Dermis microvascular lymphatic vessel endothelial cell (primary cell): ENCODE measurements at places on chromosomes 16 and 17. TPM values are rescaled to one million over a fixed set of nuclear protein-coding genes. Genes with fewer than 3 reads are reported as not detected.

Gene SOX15
- total RNA-seq, result 0.13 TPM in 2 replicates

Gene GHDC
- 12.1 and 27.6 TPM in 2 replicates for total RNA-seq

- no peak for DNase-seq
Measured at GRCh38 chr16:53789137-53789536, 85.2 kb downstream of the FTO start.

- DNase-seq, result no peak
Measured at GRCh38 chr16:9797306-9797705, 384.9 kb downstream of the GRIN2A start.

DNA sequence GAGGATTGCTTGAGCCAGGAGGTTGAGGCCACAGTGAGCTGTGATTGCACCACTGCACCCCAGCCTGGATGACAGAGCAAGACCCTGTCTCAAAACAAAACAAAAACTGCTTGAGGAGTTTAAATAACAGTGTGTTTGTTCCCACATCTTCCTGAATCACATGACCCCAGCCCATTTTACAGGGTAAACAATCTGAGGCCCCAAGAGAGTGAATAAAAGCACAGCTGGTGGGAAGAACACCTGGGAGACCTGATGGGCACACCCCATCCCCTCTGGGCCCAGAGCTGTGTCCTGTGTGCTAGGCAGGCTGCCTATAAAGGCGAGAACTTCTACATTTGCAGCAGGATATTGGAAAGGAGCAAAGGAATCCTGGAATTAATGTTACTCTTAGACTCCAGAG is 69.6 kb downstream of the PLXDC1 start:
- DNase-seq, result no peak

Gene DLX3
- total RNA-seq, result not detected in 2 replicates

Gene VMO1
- 0.38 and 0.39 TPM in 2 replicates for total RNA-seq

DNA sequence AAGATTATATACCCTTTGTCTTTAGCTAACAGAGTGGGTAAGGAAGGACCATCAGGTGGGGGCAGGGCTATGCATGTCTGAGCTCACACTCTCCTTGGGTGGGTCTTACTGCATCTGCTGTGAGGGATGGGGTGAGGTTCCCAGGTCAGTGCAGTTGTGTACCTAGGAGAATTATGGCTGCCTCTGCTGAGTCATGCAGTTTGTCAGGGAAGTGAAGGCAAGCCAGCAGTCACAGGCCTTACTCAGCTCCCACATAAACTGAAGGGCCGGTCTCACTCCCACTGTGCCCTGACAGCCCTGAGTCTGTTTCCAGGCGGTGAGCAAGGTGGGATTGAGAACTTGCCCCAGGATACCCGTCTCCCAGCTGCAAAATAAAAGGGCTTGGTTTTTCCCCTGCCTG is 328.6 kb downstream of the MAP2K6 start:
- DNase-seq, result no peak

DNA sequence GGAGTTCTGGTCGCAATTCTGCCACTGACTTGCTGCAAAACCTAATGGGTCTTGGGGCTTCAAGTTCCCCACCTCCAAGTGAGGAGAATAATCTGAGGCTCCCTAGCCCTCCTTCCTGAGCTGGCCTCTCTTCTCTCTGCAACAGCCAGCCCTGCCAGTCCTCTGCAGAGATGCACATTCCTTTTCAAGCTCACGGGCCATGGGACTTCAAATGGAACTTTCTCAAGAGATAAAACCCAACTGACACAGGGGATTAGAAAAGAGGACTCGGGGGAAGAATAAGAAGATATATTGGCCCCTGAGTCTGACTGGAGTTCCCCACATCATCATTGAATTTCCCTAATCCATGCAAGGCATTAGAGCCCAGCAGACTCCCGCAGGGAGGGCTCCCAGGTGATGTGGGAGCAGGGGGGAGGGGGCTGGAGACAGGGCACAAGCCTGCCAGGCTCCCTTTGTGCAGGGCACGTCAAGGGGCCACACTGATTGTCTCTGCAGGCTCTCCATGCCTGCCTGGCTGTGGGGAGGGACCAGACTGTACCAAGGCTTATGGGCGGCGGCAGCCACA is 131.0 kb downstream of the CCDC144A start:
- DNase-seq, result no peak

GRCh38 chr16:50695017-50696000 is 1.9 kb downstream of the NOD2 start:
- DNase-seq, result no peak

Gene GINS2
- 3.4 and 6.2 TPM in 2 replicates for total RNA-seq

DNA sequence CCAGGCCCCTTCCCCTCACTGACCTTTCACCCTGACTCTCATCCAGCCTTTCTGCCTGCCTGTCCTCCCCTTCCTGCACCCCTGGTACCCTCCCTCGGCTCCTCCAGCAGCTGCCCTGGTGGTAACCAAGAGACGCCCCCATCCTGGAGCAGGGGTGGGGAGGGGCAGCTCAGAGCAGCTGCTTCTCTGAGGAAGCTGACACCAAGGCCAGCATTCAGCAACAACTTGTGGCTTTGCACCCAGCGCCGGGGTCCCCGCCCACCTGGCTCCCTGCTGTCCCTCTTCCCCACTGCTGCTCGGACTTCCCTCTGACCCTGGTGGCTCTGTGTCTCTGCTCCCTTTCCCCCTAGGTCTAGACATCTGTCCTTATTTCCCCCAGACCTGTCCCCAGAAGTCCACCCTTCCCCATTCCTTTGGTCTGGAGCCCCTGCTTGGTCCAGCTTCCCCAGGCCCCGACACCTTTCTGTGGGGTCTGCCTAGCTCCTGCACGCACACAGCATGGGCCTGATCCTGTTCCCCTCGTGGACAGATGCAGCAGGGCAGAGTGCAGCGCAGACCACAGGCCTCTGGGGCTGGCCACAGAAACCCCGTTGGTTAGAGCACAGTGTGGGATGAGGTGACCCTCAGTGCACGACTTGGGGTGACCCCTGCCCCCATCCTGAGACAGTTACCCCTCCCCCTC is 1.2 kb upstream of the ATP2A1 start:
- no peak for DNase-seq

GRCh38 chr16:73286346-73287267 is 238.7 kb upstream of the ZFHX3 start:
- DNase-seq, result no peak

Gene GDPD1
- total RNA-seq, result 0.90 and 1.1 TPM in 2 replicates

GRCh38 chr17:43334738-43335402 is 63.9 kb upstream of the ARL4D start:
- no peak for DNase-seq

Gene KRTAP2-3
- total RNA-seq, result not detected in 2 replicates

DNA sequence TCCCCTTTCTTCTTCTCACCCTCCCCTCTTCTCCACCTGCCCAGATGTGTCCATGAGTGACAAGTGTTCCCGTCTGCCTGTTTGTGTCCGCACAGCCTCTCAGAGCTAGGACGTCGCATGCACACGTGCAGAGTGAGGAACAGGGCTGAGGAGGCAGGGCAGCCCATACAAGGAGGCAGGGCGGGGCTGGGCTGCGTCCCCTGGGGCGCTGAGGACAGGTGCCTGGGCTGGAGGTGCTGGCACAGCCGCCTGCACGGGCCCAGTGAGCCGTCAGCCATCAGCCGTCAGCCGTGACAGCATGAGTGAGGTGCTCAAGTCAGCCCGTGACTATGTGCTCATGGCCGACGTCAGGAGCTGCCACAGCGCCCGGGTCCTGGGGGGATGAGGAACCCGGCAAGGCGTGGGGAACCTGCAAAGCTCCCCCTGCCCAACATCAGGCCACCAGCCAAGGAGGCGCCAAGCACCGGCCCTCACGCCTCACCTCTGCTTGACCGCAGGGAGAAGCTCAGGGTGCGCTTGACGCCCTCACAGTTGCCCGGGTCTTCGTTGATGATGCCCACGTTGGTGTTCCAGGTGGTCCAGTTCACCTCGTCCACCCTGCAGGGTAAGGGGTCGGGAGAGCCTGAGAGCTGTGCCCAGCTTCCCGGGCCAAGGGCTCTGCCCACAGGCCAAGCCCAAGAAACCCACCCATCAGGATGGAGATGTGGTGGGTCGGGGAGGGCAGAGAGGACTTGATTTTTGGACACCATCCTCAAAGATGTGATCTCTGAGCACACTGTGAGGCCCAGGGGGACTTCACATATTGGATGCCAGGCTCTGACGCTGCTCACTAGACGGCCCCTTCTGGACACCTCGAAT is 13.7 kb upstream of the TRPV3 start:
- no peak for DNase-seq

- DNase-seq, result no peak
Measured at GRCh38 chr17:2703606-2704005, 8.0 kb downstream of the CLUH start.

Gene C16orf82
- not detected in 2 replicates for total RNA-seq

Gene CTDNEP1
- total RNA-seq, result 25.9 and 35.5 TPM in 2 replicates

GRCh38 chr16:49750341-49751000 is 105.4 kb downstream of the ZNF423 start:
- DNase-seq, result no peak

GRCh38 chr17:15493693-15494035 is 26.2 kb upstream of the CDRT4 start:
- no peak for DNase-seq

- no peak for DNase-seq
Measured at GRCh38 chr17:55456307-55457240, 34.9 kb upstream of the MMD start.

- no peak for DNase-seq
Measured at GRCh38 chr17:31067691-31068184, 27.0 kb upstream of the NF1 start.

Gene LMF1
- 3.6 and 8.5 TPM in 2 replicates for total RNA-seq

Gene NPIPB2
- 1.3 and 4.0 TPM in 2 replicates for total RNA-seq

DNA sequence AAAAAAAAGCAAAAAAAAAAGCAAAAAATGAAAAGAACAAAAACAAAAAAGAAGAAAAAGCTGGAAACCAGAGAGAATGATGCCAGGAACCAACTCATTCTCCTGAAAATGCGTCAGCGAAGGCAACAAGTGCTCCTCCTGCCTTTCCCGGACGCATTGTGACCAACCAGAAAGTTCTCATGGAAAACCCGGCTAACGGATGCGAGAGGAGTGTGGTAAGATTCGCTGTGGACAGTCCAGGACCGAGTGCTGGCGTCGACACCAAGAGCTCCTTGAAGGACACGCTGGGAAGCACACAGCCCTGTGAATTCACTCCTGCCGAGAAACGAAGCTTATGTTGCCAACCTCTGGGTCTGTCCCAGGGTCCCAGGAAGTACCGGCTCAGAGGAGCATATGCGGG is 43.4 kb downstream of the METRNL start:
- DNase-seq, result no peak
